ENCODE measurements at places on chromosomes 3 and 15.

GRCh38 chr15:66765478-66766281 lies 63.6 kb downstream of the SMAD6 start:
- no peak for DNase-seq

DNA sequence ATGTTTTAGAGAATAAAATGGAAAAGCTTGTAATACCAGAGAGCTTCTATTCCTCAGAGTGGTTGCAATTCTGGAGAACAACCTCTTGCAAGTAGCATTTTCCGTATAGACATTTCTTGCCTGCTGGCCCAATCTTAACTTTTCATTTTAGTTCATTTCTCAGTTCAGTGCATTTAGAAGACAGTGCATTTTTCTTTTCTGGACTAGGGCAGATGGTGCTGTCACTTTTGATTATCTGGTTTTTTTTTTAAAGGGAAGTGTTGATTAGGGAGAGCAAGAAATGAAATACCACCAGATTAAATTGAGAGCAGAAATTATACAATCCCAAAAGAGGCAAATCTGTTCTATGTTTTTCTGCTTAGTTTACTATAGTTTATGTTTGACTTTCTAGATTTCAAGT lies 172.7 kb downstream of the GHSR start:
- no peak for DNase-seq

GRCh38 chr3:65532215-65532614 lies 506.5 kb downstream of the MAGI1 start:
- DNase-seq = no peak

DNA sequence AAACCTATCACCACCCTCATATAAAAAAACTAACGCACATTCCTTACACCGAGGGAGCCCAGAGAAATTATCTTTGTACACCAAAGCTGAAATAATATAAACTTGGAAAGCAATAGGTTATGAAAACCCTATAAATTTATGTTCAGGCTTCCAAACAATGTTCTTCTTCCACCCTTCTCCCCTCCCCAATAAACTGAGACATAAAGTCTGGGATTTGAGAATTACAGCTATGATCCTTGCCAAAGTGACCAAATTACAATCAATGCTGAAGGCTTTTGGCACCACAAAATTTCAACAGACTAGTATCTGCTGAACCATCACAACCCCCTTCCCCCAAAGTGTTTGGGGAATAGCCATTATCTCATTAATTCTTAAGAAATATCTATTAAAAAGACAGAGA lies 237.8 kb downstream of the FMN1 start:
- DNase-seq = no peak

- DNase-seq = peak; percentile 61
Observed at GRCh38 chr3:30347679-30348216, 258.7 kb upstream of the TGFBR2 start.

DNA sequence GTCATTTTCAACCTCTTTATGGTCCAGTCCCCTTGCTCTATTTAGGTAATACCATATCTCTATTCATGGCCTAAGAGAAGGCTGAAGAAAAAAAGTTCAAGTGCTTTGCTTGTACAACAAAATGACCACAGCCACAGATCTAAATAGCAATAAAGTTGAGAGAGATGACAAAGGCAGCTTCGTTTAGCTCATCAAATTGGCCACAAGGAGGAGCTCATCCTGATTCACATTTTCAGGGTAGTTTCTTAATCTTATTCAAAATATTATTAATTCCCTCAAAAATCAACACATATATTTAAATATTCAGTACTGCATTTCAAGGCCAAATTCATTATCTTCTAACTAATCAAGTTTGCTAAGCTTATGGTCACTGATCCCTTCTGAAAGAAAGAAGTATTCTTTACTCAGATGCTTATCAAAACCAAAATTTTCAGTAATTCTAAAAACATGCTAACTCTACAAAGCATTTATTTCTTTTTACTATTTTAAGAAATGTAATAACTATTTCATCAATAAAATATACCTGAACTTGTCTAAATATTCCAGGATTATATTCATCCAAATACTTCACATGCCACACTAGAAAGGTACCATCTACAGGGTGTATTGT lies 85.5 kb downstream of the DMXL2 start:
- DNase-seq = no peak
